Esophagus squamous epithelium (tissue), 5 donors: ENCODE measurements at places on chromosomes 6 and 20. TPM values are rescaled to one million over a fixed set of nuclear protein-coding genes. Genes with fewer than 3 reads are reported as not detected.

DNA sequence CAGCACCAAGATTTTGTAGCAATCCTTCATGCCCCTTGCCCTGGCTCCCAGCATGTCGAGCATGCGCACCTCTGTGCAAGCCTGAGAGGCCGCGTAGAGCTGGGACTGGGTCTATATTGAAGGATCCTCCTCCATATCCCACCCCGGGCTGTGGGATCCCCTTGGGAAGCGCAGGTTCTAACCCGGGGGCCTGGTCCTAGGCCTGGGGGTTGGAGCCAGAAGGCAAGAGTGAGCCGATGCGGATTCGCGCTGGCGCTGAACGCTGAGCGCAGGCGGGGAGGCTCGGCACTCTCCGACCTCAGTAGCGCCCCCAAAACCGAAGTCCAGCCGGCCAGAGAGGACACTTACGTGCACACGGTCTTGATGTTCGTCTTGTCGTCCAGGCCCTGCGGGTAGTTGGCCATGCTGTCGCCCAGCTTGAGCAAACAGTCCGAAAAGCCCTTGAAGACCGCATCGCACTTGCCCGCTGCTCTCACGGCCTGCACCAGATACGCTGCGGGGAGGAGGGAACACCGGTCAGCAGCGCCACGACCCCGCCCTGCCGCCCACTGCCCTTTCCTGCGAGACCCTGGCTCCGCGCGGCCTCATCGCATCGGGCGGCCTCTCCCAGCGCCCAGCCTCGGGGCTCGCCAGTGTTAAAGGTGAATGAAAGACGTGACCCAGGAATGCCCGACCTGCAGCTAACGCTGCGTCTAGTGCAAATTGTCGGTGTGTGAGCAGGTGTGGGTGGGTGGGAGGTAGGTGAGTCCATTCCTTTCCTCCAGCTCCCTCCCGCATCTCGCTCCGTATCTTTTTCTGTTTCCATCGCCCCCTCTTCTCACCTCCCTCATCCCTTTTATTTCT, 4.5 kb downstream of the NRN1 start:
- no peak for DNase-seq

DNA sequence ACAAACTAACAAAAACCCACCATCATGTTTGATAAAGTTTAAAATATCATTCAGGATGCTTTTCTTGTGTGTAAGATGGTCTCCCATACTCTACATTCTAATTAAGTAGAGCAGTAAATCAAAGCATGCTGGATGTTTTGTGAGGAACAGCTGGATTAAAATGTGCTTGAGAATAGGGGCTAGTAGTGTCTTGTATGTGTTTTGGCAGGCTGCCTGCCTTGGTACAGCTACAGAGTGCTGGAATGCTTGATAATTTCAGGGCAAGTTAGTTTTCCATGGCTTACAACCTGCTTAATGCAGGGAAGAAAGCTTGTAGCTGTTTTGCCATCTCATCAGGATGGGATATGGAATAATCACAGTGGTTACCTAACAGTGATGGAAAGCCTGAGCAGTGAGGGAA, 636.6 kb upstream of the MMS22L start:
- DNase-seq = no peak

GRCh38 chr6:32113386-32114352, 4.5 kb upstream of the TNXB start:
- DNase-seq = no peak

GRCh38 chr6:124859366-124859765, 102.9 kb upstream of the RNF217 start:
- no peak for DNase-seq

Gene ME1
- 58.6 TPM for total RNA-seq

DNA sequence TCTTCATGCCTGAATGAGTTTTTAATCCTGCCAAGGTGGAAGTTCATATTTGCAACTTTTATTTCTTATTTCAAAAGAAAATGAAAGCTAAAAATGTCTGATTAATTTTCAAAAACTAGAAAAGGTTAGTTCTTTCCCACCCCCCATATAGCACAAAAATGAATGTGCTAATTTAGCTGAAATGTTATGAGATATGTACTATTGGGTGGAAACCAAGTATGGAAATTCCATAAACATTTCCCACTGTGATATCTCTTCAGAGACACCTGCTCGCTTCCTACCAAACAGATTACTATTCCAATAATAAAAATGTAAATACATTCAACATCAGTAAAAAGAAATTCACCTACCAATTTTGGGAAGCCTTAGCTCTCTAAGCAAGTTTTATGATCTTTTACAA, 678.6 kb upstream of the ID4 start:
- DNase-seq = no peak

- no peak for DNase-seq
Observed at GRCh38 chr20:13099676-13100075, 90.9 kb downstream of the SPTLC3 start.

- DNase-seq = no peak
Observed at GRCh38 chr6:40520678-40521077, 66.5 kb downstream of the LRFN2 start.

DNA sequence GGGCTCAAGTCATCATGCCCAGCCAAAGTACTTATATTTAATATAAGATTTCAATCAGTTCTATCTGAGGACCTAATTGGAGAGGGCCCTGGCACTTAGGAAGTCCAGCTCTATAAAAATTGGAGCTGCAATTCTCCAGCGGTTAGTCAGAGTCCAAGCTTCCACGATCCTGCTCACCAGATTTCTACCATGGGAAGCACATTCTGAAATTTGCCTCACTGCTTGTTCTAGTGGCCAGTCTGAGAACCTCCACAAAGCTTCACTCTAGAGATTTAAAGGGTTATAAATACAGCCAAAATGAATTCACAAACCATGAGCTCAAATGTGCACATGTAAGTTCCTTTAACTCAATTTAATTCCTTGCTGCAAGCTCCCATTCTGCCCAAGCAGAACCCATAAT, 33.5 kb downstream of the PNLDC1 start:
- no peak for DNase-seq

Gene TCF21
- 2.3 TPM for total RNA-seq

GRCh38 chr6:88074791-88075190, 27.1 kb downstream of the SPACA1 start:
- no peak for DNase-seq

- no peak for DNase-seq
Observed at GRCh38 chr20:10508060-10508459, 73.0 kb downstream of the SLX4IP start.

DNA sequence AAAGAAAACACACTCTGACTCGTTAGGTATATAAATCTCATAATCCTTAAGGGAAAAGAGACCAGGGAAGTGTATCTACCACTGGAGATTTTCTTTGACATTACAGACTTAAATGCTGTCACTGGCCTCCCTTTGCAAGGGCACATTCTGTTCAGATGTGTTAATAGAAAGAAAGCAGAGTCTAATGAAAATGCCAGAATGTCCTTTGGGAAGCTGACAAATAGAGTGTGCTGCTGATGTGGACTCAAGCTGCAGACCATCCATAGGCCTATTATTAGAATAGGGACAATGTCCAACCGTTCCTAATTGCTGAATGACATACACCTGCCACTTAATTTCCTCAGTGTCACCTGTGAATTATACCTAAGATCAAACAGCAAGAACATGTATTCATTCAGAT, 41.2 kb downstream of the SLC35D3 start:
- DNase-seq = no peak

- no peak for DNase-seq
Observed at GRCh38 chr20:15931897-15932296, 641.4 kb downstream of the KIF16B start.

- no peak for DNase-seq
Observed at GRCh38 chr6:8268156-8268555, 165.8 kb upstream of the EEF1E1 start.

DNA sequence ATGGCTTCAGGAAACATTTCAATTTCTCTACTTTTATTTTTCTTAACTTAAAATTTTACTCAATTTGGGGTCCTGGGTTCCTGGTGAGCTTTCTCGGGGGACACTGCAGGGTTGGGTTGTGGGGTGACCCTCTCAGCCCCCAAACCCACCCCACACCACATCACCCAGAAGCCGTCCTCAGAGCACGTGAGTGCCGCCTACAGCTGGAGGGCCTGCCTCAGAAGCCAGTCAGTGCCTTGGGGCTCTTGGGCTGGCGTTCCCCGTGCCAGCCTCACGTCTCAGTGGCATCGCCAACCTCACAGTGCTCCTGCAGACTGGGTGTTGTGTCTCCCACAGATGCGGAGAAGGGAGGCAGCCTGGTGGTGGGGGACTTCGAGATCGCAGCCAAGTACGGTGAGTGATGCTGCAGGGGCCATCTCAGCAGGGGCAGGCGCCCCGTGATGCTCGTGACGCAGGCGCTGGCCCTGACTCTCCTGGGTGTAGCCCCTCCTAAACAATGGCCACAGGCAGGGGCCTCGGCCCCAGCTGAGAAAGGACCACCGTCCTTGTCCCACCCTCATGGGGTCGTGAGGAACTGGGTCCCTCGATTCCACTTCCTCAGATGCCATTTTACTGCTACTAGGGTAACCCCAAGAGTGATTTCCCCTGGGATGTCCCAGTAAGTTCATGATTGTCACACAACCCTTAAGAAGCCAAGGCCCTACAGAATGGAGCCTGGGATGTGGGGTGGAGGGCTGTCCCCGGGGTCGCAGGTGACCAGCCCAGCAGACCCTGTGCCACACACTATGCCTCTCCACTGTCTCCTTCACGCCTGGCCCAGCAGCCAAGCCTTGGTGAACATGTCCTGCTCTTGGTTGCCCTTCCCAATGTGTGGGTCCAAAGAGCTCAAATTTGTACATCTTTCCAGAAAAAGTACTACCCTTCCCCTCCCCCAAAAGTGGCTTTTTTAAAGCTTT, 23.8 kb upstream of the PYGB start:
- DNase-seq = no peak
